ENCODE measurements at places on chromosomes 1 and 21.

GRCh38 chr1:28480308-28480707, 25.5 kb upstream of the RCC1 start:
- ATAC-seq, result no peak

GRCh38 chr1:226728448-226728847, 10.6 kb downstream of the ITPKB start:
- ATAC-seq, result no peak

- no peak for ATAC-seq
Measured at GRCh38 chr1:76463278-76463677, 388.7 kb downstream of the ST6GALNAC3 start.

GRCh38 chr1:201889090-201889968, 631 bp downstream of the SHISA4 start:
- no peak for ATAC-seq

- ATAC-seq, result no peak
Measured at GRCh38 chr1:10738061-10739058, 58.1 kb downstream of the CASZ1 start.

DNA sequence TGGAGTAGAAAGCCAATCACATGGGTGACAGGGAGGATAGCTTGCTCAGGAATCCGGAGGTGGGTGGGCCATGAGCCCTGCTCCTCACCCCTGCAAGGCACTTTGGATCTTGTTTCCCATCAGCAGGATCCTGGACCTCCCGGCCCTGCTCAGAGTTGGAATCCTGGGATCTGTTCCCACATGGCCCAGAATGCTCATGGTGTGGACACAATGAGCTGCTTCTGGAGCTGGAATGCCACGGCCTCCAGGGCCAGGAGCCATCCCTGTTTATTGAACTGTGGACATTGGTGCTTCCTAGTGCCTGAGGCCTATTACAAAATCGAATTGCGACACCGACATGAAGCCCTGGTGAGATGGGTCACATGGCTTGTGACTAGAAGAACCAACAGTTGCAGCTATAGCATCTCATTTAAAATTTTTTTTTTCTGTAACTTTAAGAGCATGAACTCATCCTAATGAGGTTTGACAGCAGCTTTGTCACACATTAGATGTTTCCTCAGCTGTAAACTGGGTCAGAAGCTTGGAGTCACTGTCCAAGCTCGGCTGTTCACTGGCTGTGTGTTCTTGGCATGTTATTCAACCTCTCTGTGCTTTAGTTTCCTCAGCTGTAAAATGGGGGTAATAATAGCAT, 40.4 kb upstream of the GOLT1A start:
- ATAC-seq, result no peak

DNA sequence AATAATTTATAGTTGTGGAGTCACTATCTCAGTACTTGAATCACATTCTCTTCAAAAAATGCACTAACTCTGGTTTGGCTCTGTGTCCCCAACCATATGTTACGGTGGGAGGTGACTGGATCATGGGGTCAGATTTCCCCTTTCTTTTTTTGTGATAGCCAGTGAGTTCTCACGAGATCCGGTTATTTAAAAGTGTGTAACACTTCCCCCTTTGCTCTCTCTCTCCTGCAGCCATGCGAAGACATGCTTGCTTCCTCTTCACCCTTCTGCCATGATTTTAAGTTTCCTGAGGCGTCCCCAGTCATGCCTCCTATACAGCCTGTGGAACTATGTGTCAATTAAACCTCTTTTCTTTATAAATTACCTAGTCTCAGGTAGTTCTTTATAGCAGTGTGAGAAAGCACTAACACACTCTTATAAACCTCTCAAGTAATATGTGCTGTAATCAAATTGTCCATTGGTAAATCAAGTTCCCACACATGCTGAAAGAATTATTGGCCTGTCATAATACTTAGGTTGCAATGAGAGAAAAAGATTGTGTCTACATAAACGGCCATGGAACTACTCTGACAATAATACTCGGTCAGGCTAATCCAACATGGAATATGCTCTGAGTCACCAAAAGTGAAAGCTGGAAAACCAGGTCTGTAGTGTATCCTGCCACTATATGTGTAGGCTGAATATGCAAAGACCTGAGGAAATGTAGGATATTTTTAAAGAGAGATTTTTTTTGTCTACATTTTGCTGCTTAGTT, 107.5 kb downstream of the SLC44A5 start:
- ATAC-seq, result no peak

- no peak for ATAC-seq
Measured at GRCh38 chr1:117250061-117250606, 39.4 kb upstream of the VTCN1 start.

DNA sequence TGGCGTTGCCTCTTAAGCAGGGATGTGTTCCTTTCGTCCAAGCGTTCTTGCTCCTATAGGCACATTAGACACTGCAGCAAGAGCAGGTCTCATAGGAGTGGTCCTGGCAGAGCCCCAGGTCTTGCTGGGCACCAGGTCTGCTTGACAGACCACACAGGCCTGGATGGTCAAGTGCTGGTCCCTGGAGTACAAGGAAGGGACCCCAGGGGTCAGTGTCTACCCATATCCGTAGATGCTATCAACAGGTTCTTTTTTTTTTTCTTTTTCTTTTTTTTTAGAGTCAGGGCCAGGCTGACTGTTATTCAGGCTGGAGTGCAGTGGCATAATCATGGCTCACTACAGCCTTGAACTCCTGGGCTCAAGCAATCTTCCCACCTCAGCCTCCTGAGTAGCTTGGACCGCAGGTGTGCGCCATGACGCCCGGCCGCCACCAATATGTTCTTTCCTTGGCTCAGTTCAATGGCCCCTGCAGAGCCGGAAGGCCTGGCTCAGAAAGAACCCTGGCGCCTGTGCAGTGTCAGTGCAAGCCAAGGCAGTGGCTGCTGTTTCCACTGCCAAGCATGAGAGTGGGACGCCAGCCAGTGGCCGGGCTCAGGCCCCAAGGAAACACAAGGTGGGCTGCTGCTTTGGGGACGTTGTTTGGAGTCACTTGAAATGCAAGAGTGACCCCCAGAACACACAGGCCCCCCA, 10.0 kb upstream of the TNFRSF8 start:
- ATAC-seq, result no peak

GRCh38 chr1:182850319-182850718, 11.2 kb downstream of the DHX9 start:
- no peak for ATAC-seq

DNA sequence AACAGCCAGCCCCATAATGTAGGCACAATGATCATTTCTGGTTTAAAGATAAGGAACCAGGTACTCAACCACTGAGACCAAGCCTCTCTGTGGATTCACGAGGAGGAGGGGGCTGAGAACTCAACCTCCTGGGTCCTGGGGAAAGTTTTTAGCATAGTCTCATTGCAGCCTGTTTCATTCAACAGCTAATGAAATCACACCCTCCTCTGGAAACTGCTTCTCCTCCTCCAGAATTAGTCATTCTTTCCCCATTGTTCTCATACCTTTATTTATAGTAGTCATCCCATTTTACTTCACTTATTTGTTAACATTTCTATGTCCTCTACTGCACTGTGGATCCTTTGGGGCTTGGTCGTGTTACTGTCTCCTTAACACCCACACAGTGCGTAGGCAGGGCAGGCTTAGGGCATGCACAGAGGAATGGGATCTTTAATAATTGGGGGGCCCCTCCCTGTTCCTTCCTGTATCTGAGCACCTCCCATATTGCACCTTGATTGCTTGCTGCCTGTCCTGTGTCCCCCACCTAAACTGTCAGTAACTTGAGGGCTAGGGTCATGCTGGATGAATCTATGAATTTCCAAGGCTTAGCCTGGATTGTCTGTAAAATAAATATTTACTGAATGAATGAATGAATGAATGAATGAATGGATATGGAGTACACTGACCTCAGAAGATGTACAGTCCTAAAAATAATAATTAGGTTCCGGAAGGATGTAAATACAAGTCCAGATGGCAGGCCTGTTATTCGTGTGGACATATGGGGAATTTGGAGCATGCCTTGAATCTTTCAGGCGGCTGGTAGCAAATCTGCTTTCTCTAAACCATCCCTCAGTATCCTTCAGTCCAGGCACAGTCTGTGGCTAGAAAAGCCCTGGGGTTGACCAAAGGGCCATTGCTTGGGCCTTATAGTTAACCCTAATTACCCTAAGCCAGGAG, 153.8 kb upstream of the HMGB4 start:
- no peak for ATAC-seq

DNA sequence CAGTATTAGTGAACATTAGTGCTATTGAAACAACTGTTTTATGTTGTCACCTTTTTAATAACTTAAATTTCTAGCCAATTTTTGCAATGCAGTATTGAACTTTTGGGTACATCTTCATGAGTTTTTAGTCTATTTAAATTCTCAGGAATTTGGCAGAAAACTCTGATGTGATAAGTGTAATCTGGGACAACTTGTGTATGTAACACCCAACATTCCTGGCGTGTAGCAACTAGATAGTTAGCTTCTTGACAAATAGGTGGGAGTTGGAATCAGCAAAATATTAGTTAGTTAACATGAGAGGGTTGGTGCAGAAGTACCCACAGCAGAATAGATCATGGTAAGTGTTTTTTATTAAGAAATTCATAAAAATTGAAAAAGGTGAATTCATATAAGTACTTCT, 111.6 kb downstream of the ITSN1 start:
- ATAC-seq, result no peak

DNA sequence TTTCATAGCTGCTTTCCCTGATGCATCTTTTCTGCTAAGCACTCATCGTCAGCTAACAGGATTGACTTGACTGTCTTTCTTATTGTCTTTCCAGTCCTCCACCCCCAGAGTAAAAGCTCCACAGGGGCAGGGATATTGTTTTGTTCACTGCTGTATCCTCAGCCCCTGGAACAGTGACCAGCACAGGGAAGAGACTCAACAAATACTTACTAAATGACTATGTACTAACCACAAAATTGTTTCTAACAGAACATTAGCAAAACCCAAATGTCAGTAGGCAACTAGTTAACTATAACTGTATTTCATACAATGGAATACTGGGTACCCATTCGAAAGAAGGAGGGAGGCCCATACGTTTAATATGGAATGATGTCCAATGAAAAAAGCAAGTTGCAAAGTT, 53.0 kb downstream of the BCAR3 start:
- ATAC-seq, result no peak

- no peak for ATAC-seq
Measured at GRCh38 chr1:201191653-201192260, 1.1 kb downstream of the IGFN1 start.

DNA sequence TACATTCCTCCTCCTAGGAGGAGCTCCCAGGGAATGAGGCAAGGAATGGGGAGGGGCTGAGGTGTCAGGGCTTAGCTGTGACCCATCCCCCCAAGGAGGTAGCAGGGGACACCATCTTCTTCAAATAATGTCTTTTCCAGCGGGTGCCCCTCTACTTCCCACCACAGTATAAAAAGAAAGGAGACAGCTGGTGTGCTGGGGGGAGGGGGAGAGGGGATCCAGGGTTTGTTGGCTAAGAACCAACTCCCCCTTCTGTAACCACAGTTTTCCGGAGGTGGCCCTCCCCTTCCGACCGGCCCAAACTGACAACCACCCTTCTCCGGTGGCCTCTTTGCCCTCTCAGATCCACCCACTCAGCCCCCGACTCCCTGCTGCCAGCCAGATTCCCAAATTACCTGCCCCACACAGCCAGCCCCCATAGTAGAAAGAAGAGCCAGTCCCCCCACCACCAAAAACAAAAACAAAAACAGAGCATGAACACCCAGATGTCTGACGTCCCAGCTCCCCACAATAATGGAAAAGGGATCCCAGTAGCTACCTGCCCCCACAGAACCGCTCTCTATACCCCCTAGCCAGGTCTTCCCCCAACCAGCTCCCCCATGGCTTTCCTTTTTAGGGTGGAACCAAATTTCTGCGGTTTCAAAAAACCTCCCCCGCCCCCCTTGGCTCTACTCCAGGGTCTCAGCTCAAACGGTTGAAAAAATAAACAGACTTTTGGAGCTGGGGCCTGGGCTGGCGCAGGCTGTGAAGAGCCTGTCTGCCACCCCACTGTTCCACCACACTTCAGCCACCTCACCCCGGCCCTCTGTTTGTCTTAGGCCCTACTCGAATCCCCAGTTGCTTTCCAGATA, 2.1 kb downstream of the ARHGEF2 start:
- no peak for ATAC-seq

- ATAC-seq, result no peak
Measured at GRCh38 chr1:156926175-156926574, 5.7 kb downstream of the LRRC71 start.

GRCh38 chr1:11150326-11150725, 38.8 kb upstream of the ANGPTL7 start:
- no peak for ATAC-seq

Data from stimulated activated memory B cell treated with anti-CD40 and anti-IgM and Interleukin-4, amounts not matched to agents 10 μg/mL and 1 μg/mL and 100 μg/mL, for 72 hours (primary cell).